ENCODE measurements at places on chromosomes 1 and 21.
A peak's percentile ranks its signal among the peaks of the same experiment; 100 is the strongest.

DNA sequence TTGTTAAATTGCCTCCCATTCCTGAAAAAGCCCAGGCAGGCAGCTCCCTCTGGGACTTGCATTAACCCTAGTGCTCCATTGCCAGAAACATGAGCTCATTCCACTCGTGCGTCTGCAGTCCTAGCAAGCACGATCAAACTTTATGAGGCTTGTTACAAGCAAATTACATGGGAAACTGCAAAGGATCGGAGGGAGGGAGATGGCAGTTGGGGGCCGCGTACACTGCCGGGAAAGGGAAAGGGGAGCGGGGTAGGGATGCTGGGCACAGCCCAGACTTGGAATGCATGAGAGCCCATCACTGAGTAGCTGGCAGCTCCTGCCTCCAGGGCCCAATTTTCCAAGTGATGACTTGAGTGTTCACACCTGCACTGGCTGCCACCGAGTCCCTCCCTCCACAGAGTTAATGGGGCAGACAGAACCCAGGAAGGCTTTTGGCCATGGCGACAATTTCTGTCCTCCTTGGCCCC lies 169.9 kb downstream of the BRINP2 start:
- DNase-seq = no peak

GRCh38 chr1:157034137-157034800 lies 11.3 kb downstream of the ARHGEF11 start:
- no peak for DNase-seq

DNA sequence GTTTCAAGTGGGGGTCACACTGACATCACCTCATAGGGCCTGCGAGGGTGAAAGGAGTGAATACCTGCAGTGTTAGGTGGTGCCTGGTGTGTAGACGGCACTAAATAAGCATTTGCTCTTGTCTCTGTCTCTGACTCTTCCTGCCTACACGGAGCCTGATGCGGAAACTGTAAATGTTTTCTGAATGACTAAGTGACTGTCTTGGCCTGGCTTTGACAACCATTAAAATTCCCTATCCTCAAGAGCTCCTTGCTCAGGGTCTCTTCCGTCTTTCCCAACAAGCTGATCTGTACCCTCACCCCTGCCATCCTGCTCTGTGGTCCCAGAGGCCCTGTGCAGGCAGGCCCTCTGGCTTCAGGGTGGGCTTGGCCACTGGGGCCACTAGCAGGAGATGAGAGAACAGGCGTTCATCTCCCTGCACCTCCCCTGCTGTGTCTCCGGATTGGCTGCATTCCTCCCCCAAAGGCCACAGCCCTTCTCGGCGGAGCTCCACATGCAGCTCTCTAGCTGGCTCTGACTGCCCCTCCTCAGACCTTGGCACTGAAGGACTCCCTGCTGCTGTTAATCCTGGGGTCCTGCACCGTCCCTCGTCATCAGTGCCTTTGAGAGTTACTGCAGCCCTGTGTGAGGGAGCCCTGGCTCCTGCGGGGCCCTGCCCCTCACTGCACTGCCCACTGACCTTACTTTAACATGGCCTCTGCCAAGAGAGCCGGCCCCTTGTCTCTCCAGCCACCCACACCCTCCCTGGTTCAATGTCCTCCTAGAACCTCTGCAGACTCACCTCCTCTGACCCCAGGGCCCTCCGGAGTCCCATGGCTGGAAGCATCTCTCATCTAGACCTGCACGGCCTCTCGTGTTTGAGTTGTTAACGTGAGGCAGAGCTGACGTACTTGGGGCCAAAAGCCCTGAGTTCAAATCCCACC lies 211.1 kb downstream of the MATN1 start:
- DNase-seq = peak; percentile 74

DNA sequence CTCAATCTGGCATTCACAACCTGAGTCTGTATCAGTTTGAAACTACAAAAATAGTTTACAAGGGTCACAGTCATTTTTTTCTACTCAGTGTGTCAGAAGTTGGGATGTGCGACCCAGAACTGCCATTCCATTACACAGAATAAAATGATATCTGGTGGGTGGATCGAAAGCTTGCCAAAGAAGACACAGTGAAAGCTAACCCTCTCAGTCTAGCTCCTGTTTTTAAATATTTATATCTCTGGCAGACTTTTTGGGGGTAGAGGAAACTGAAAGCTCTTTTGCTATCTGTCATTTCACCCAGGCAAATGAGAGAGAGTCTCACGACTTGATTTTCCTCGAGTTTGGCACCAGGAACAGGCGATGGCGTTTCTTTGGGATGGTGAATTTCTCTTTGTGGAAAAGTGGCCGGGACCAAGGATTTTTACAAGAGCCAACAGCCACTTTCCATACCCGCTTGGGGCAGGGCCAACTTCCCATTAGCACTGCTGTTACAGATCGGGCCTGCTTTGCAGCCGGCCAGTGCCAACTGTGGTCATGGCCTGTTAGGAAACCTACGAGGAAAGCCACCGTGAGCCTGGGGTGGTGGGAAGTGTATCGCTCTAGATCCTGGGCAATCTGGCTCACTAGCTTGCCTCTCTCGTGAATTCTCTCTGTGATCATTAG lies 185.5 kb upstream of the NFIA start:
- no peak for DNase-seq

DNA sequence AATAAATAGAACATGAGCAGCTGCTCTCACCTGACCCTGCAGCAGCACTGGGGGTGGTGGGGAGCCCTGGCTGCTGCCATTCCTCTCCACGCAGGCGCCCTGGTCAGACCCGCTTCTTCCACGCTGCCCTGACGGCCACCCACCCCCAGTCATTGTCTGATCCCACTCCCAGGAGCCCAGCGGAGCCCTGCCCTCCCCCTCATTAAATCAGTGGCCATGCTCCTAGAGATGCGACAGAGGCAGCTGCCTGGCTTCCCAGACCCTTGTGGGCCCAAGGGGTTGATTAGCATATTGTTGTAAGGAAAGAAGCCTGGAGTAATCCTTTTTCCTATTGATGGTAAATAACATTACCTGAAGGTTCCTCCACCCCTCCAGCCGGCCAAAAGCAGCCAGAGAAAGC lies 301.5 kb downstream of the RRAGC start:
- DNase-seq = no peak

All from urothelium cell line (cell line).